ENCODE measurements at places on chromosomes 11 and 22.

- no peak for DNase-seq
Observed at GRCh38 chr22:32828150-32828549, 26.6 kb downstream of the TIMP3 start.

GRCh38 chr11:59289356-59290181, 69.1 kb upstream of the OR5AN1 start:
- no peak for DNase-seq

DNA sequence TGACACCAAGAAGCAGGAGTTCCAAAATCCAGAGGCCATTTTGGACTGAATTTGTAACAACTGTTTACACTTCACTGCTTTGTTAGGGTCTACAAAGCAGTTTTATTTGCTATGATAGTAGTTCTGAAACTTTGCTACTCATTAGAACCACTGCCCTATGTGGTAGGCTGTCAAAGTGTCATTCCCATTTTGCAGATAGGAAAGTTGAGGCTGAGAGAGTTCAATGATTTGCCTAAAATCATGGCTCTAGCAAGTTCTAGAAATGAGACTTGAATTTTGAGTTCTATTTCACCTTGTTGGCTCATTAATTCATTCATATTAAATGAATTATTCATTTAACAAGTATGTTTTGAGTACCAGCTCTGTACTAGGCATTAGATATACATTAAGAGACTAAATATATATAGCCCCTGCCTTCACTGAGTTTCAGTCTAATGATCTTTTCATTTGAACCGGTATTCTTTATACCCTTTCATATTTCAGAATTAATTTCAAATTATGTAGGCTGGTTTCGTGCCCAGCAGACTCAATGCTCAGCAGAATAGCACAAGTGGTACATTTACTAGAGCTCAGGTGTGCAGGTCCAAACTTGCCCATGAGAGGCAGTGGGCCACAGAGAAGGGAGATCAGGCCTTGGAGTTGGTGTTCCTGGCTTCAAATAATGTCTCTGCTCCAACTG, 93.5 kb downstream of the ME3 start:
- DNase-seq = no peak

GRCh38 chr11:33362051-33362910, 105.1 kb downstream of the HIPK3 start:
- DNase-seq = no peak

DNA sequence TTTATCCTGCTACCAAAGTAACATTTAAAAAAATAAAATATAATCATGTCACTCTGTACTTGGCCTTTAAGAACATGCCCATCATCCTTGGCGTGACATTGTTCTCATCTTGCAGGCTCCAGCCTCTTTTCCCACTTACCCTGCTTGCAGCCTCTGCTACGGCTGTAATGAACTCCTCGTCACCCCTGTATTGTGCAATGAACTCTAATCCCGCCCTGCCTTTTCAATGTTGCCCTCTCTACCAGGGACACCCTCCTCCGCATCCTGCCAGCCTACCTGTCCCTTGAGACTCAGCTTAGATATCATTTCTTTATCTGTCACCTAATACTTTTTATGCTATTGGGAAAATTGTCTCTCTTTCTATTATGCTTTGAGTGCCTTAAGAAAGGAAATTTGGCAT, 12.6 kb upstream of the MMP20 start:
- no peak for DNase-seq
